ENCODE measurements at places on chromosomes 3 and 15. TPM values are rescaled to one million over a fixed set of nuclear protein-coding genes. Genes with fewer than 3 reads are reported as not detected.
A peak's percentile ranks its signal among the peaks of the same experiment; 100 is the strongest.

GRCh38 chr3:122572940-122573412 lies 4.5 kb upstream of the PARP15 start:
- DNase-seq = no peak

DNA sequence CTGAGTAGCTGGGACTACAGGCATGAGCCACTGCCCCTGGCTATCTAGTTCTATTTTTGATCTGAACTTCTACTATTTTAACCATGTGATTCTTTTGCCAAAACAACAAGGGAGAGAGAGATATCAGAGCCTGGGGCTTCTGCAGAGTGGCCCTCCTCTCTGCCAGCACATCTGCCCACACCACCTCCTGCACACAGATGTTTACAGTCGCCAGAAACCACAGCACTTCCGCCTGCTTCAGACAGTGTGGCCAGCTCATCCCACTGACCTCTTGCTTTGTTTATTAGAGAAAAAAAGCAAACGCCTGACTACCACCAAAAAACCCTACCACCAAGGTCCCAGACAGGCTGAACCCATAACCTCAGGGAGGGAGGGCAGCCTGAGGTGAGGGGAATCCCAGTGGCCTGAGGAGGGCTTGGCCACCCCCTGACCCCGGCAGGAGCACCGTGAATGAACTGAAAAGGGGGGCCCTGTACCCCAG lies 85.9 kb upstream of the ABHD2 start:
- DNase-seq = no peak

GRCh38 chr3:161415506-161416231 lies 44.4 kb upstream of the SPTSSB start:
- DNase-seq = no peak

DNA sequence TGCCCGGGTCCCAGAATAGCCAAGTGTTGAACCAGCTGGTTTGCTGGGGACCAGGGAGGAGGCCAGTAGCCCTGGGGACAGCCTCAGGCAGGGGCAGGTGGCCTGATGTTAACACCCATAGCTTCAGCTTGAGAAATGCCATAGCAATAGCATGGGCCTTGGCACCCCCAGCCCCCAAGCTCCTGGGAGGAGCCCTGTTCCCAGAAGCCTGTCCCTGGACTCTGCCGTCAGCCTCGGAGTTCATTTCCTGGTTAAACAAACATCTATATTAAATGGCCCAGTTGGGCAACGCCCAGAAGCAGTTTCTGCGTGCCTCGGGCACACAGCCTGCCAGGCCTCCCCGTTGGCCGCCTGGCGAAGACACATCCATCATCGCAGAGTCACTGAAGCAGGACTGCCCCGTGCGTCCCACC lies 58.2 kb downstream of the FGD5 start:
- peak; percentile 64 for DNase-seq

DNA sequence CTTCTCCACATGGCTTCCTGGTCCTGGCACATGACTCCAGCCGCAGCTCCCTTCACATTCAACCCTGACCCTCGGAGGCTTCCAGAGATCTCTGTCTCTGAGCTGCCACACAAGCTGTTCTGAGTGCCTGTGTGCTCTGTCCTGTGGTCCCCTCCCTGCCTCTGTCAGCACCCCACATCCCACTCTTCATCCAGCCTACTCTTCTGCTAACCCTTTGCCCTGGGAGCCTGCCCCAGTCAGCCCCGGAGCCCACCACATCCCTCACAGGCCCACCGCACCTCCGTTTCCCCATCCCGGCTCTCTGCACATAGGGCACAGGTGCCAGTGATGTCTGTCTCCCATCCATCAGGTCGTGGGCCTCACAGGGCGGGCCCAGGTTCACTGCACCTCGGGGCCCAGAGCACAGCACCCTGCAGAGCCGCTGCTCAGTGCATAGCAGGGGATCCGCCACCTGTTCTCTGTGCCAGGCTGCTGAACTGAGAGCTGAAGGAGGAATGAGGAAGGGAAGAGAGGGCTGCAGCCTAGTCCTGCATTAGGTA lies 133.6 kb downstream of the UACA start:
- no peak for DNase-seq

DNA sequence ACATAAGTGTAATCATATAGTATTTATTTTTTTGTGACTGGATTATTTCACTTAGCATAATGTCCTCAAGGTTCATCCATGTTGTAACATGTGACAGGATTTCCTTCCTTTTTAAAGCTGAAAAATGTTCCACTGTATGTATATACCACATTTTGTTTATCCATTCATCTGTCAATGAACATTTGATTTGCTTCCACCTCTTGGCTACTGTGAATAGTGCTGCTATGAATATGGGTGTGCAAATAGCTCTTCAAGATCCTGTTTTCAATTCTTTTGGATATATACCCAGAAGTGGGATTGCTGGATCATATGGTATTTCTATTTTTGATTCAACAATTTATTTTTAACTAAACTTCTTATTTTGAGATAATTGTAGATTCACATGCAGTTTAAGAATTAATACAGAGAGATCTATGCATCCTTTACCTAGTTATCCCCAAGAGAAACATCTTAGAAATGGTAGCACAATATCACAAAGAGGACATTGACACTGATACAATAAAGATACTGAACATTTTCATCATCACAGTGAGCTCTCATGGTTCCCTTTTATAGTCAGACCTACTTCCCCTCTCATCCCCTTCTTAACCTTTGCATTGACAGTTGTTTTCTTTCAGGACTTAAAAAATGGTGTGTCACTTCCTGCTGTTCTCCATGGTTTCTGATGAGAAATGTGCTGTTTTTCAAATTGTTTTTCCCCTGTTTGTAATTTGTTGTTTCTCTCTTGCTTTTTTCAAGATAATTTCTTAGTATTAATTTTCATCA lies 90.1 kb downstream of the SATB1 start:
- no peak for DNase-seq

DNA sequence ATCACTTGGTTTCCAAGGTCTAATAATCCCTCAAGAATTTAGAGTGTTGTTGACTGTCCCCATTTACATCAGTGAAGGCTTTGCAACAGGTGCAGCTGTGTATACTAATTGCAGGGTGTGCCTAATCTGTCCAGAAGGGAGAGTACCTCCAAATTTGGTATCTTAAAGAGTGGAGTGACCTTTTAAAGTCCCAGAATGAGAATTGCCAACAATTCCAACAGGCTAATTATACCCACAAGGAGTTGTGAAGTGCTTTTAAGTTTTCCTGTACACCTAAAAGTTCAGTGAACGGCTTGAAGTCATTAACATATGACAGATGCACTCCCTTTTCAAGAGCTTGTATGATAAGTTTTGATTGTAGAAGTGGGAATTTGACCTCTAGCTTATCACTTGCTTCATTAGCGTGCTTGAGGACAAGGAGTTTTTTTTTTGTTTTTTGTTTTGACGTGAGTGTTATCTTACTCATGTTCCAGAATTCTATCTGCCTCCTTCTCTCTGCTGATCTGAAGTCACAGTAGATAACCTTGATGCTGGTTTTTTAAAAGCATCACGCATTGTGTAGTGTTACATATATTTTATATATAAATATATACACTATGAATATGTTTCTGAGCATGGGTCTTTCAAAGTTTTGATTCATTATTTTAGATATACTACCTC lies 26.3 kb downstream of the CDIN1 start:
- no peak for DNase-seq

GRCh38 chr15:91936927-91937326 lies 83.4 kb downstream of the SLCO3A1 start:
- DNase-seq = no peak

- no peak for DNase-seq
Measured at GRCh38 chr3:142844339-142844977, 44.4 kb downstream of the PCOLCE2 start.

DNA sequence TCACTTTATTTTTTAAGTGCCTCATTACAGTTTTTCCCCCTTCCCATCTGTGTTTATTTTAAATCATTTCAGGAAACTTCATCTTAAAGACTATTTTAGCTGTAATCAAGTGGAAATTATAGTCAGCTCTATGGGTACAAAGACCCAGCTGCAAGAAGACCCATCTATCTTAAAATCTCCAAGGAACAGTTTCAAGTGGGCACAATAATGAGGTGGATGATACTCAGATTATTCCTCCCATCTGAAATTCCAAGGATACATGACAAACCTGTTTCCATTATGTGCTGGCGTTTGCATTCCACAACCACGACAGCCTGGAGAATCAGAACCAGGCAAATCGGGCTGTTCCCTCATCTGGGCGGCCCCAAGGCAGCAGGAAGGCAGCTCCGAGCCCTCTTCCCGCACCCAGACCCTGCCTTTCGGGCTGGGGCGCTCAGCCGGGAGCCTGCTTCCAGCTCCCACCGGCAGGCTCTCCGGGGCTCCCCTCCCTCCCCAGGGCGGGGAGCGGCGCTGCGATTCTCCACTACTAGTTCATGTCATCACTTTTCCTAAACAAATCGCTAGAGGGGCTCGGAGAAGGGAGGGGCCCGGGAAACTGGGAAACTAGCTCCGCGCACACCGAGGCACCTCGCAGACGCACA lies at the start of gene MGLL:
Gene MGLL (minus strand): TSS at position 475 of the 641 bp plus-strand sequence. CDS start 197 bp downstream, at position 278.
- peak; percentile 63 for DNase-seq

- DNase-seq = no peak
Measured at GRCh38 chr15:81372575-81372974, 1.4 kb downstream of the TMC3 start.

DNA sequence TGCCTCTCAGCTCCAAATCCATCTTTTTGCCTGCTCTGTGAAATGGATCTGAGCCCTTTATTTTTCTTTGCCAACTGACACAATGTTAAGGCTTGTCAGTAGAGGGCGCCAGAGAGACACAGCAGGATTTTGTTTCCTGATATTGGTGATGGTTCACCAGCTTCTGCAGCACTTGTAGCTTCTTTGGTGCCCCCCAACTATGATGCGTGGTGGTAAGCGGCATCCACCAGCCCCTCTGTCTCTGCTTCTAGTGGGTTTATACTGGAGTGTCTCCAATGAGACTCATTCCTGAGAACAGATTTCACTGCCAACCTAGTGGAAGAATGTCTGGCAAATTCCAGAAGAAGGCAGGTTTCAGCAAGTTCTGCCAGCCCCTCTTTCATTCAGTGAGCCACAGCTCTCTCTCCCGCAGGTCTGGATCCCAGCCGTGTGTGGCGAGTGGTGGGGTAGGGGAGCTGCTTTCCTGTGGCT lies 471.9 kb upstream of the FRG2C start:
- DNase-seq = no peak

DNA sequence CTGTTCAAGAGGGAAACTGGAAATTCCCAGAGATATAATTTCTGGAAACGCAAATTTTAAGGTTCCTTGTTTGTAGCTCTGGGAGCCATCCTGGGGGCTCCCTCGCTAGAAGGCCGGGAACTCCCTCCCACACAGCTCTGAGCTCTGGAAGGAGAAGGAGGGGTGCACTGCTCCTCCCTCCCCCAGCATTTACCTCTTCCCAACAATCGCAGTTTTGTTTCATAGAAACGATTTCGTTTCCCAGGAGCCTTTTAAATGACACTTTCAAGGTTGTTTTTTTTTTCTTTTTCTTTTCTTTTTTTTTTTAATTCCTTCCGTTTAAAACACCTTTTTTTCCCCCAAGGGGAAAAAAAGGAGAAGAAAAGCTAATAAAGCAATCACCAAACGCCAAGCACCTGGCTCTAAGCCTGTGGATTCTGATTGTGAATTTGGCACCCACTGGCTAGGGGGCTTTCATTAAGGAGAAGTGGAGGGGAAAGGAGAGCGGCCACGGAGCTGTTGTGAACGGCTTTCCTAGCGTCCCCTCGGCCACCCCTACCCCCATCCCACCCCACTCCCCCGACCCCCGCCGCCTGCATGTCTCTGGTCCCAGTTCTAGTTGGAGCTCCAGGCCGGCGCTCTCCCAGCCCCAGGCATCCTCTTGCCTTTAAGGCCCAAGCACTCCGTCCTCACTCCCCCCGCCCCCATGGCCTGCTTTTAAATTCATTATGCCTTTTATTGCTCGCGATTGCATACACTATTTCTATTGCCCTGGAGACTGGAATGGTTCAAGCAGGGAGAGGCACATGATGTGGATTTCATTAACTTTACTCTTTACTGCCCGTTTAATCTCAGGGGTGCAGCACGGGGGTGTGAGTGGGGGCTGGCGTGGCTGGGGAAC lies 13.6 kb upstream of the CCDC33 start:
- DNase-seq = no peak

- no peak for DNase-seq
Measured at GRCh38 chr15:96332637-96333121, 2.2 kb downstream of the NR2F2 start.

DNA sequence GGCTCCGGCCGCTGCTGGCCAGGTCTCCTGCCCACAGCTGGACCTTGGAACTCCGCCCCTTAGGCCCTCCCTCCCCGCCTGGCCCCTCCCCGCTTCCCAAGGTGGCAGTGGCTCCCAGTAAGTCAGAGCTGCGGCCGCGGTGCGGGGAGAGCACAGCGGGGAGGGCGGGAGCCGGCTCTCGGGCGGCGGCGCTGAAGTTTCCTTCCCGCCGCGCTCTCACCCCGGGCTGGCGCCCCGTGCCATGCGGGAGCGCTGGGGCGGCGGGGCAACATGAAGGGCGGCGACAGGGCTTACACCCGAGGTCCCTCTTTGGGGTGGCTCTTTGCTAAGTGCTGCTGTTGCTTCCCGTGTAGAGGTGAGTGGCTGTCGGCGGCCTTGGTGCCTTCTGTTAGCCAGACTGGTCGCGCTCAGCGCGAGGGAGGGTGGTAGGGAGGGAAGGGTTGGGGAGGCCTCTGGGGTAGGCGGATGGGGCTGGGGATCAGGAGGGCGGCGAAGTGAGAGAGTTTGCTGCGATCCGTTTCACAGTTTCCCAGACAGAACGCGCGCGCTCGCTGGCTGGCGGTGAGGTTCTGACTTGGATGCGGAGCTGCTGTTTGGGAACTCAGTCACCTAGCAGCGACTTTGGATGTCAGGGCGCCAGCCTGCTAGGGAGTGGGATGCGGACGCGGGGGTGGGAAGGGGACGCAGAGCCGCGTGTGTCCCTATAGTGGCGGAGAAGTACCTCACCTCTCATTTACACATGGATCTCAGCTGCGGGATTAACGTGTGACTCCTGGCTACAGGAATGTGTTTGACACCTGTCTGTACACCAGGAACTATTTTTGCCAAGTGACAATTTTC lies 145.5 kb upstream of the UMPS start:
- peak; percentile 77 for DNase-seq

DNA sequence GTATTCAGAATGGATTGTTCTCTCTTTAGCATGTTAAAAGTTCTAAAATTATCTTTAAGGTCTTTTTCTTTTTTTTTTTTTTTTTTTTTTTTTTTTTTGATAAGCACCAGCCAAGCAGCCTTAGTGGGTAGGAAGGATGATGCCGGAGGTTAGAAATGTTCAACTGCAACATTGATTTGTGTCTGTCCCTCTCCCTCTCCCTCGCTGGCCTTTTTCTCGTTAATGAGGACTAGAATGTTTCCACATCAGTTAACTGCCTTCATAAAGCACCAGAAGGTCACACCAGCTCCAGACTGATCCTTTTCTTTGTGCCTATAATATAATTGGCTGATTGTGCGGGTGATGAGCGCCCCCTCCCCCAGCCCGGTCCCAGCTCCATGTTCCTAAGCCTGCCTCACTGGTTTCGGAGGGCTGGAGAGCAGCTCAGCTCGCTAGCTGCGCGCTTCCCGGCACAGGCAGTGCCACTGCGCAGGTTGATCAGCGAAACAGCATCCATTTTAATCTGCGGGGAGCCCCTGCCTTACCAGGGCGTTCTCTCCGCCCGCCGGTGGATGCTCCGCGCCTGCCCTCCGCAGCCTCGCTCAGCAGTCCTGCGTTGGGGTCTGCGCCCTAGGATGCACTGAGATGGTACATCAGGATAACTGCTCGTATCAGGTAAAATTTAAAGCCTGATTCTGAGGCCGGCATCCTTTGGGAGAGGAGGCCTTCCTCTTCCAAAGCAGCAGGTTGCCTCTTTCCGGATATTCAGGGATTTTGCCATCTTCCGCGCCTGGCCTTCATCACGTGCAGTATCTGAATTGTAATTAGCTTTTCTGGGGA lies 148.9 kb upstream of the IL12A start:
- DNase-seq = peak; percentile 56

The HDDC3 gene
- 9.9 TPM for total RNA-seq

The HACD2 gene
- 3.7 TPM for total RNA-seq

Measured in psoas muscle (tissue), 8 donors.